Diencephalon (tissue), 1 donor: ENCODE measurements at places on chromosomes 13 and 19. TPM values are rescaled to one million over a fixed set of nuclear protein-coding genes. Genes with fewer than 3 reads are reported as not detected.

Gene ATP4A
- not detected for total RNA-seq

Gene COX7A1
- 2.3 TPM for total RNA-seq

Gene MCF2L
- 120 TPM for total RNA-seq

Gene SMAD9
- total RNA-seq = 16.6 TPM

Gene HRC
- 1.4 TPM for total RNA-seq

Gene SYT3
- total RNA-seq = 36.0 TPM

Gene ZNF154
- total RNA-seq = 31.4 TPM

Gene TMIGD2
- total RNA-seq = 1.4 TPM

Gene SLC8A2
- total RNA-seq = 58.8 TPM

Gene SLC10A2
- total RNA-seq = not detected

Gene VSTM2B
- total RNA-seq = 9.9 TPM

Gene RYR1
- total RNA-seq = 4.6 TPM

Gene NLRP9
- not detected for total RNA-seq

Gene BEST2
- total RNA-seq = not detected

Gene CUL4A
- total RNA-seq = 57.7 TPM

Gene EFNA2
- total RNA-seq = 12.5 TPM

Gene SHISA7
- 4.6 TPM for total RNA-seq

Gene SYNGR4
- not detected for total RNA-seq

Gene CTXN1
- total RNA-seq = 29.3 TPM

Gene PGLYRP2
- total RNA-seq = not detected

Gene ZNF568
- total RNA-seq = 39.2 TPM

Gene KLK2
- total RNA-seq = not detected

Gene SH2D3A
- total RNA-seq = 8.5 TPM

Gene TDRD3
- total RNA-seq = 84.7 TPM

Gene ZNF700
- total RNA-seq = 15.0 TPM

Gene PRKCSH
- total RNA-seq = 53.1 TPM

Gene LILRB4
- total RNA-seq = 2.3 TPM

Gene CA11
- total RNA-seq = 21.9 TPM

Gene MRI1
- 15.5 TPM for total RNA-seq

Gene MAP1S
- 29.5 TPM for total RNA-seq

Gene LAIR1
- 2.8 TPM for total RNA-seq

Gene DCT
- total RNA-seq = 0.92 TPM

Gene TMEM38A
- total RNA-seq = 18.0 TPM

Gene LGALS7
- total RNA-seq = not detected

Gene CD70
- total RNA-seq = not detected

Gene ISYNA1
- 75.4 TPM for total RNA-seq

Gene GPR4
- 0.23 TPM for total RNA-seq

Gene F2RL3
- 0.23 TPM for total RNA-seq

Gene ZNF181
- total RNA-seq = 30.9 TPM

Gene ADGRE3
- total RNA-seq = not detected

Gene SYCN
- not detected for total RNA-seq

Gene ZNF221
- 20.3 TPM for total RNA-seq

Gene RNF225
- total RNA-seq = not detected

Gene CATSPERD
- total RNA-seq = 0.23 TPM

Gene PEPD
- total RNA-seq = 33.9 TPM

Gene ZNF570
- total RNA-seq = 33.4 TPM

Gene CBY2
- not detected for total RNA-seq

Gene OR7A5
- total RNA-seq = not detected

Gene CKAP2
- 36.2 TPM for total RNA-seq

Gene CYP4F2
- total RNA-seq = not detected

Gene AP3D1
- 78.4 TPM for total RNA-seq

Gene SIGLEC8
- 2.3 TPM for total RNA-seq

Gene SCAF1
- 14.1 TPM for total RNA-seq

Gene UBE2L5
- total RNA-seq = 0.92 TPM

Gene NKPD1
- total RNA-seq = 0.69 TPM

Gene ATCAY
- 105 TPM for total RNA-seq
